ENCODE measurements at places on chromosomes 7 and 10.

DNA sequence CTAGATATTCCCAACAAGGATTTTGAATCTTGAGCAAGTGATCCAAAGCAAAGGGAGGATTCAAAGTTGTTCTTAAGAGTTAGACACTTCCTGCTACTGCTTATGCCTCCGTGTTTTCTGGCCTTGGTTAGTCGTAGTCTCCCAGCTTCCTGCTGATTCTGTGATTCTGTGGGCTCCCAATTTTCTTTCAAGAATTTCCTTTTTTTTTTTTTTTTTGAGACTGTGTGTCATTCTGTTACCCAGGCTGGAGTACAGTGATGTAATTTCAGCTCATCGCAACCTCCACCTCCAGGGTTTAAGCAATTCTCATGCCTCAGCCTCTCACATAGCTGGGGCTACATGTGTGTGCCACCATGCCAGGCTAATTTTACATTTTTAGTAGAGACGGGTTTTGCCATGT, 4.4 kb upstream of the ITGB8 start:
- no peaks in the 10 kb centered on the region for H3K27me3 ChIP-seq
- peaks cover 15% of the 10 kb centered on the region for H3K4me1 ChIP-seq
- no peak overlapping the region for H3K4me3 ChIP-seq
- DNase-seq = no peak

- H3K4me1 ChIP-seq = peaks cover 8% of the 10 kb centered on the region
- H3K36me3 ChIP-seq = no peaks in the 10 kb centered on the region
- no peak for DNase-seq
- no peaks in the 10 kb centered on the region for H3K27me3 ChIP-seq
Measured at GRCh38 chr10:110709964-110710587, 65.9 kb downstream of the RBM20 start.

DNA sequence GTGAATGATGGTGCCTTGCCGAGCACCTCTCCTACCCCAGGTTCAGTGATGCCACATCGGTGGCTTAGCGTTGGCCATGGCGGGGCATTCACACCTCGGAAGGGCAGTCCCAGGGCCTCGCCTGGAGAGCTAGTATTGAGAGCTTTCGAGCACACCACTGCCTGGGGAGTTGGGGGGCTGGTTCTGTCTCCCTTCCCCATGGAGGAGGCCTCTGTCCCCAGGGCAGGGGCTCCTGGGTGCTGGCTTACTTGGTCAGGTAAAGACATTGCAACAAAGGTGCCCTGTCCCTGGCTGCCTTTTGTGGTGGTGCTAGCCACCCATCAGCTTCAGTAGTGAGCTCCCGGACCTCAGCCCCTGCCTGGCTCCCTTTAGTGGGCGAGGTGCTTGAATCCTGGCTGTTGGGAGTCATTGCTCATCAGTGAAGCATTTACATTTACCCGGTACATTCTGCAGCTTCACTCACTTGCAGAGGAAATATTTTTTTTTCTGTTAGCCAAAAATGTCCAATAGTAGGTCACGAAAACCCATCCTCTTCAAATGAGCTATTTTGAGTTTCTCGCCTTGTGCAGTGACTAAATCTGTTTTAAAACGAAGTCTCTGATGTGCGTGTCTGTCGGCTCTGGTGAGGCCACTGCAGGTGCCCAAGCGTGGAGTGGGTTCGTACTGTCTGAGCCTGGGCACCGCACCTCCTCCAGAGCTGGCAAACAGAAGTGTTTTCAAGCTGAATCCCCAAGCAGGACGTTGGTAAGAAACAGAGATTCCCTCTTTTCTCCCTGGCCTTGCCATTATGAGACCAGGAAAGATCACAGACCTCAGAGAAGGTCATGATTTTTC, 95.5 kb downstream of the INPP5A start:
- no peaks in the 10 kb centered on the region for H3K36me3 ChIP-seq
- no peak overlapping the region for H3K4me3 ChIP-seq
- H3K27me3 ChIP-seq = no peaks in the 10 kb centered on the region
- peaks cover 7% of the 10 kb centered on the region for H3K4me1 ChIP-seq

GRCh38 chr7:137441451-137441850, 97.9 kb upstream of the PTN start:
- no peak for DNase-seq
- peaks cover 32% of the 10 kb centered on the region for H3K27me3 ChIP-seq
- H3K4me3 ChIP-seq = no peak overlapping the region

GRCh38 chr7:4143511-4144171, 538.5 kb upstream of the FOXK1 start:
- H3K36me3 ChIP-seq = no peaks in the 10 kb centered on the region
- no peak overlapping the region for H3K27ac ChIP-seq
- H3K27me3 ChIP-seq = no peaks in the 10 kb centered on the region
- no peak overlapping the region for H3K4me3 ChIP-seq

GRCh38 chr7:97015756-97016380, 8.8 kb downstream of the DLX5 start:
- H3K4me1 ChIP-seq = peaks cover 6% of the 10 kb centered on the region
- peaks cover 49% of the 10 kb centered on the region for H3K27me3 ChIP-seq
- peak; percentile 5 for DNase-seq
- H3K36me3 ChIP-seq = no peaks in the 10 kb centered on the region
- H3K4me3 ChIP-seq = peak overlapping the region; percentile 65

DNA sequence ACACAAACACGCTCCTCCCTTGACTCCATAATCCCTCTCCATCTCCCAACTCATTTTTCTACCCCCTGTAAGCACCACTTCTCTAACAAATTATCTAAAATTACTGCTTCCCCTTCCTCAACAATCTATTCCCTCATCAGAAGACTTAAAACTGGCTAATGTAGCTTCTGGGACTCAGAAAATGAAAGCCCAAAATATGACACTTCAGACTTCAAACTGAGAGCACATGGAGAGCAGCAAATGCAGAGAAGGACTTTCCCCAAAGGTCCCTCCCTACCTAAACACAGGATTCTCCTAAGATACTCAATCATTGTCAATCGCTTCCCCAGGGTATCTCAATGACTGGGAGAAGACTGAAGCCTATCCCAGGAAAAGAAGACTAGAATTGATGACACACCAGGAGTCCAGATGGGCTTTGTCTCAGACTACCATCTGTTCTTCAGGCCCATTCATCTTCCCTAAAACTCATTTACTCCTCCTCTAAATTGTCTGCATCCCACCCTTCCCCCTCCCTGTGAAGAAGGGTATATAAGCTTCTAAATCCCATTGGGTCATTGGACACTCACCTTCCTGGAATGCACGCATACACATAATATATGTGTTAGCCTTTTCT, 39.2 kb downstream of the ST8SIA6 start:
- H3K27ac ChIP-seq = no peak overlapping the region
- H3K27me3 ChIP-seq = no peaks in the 10 kb centered on the region

DNA sequence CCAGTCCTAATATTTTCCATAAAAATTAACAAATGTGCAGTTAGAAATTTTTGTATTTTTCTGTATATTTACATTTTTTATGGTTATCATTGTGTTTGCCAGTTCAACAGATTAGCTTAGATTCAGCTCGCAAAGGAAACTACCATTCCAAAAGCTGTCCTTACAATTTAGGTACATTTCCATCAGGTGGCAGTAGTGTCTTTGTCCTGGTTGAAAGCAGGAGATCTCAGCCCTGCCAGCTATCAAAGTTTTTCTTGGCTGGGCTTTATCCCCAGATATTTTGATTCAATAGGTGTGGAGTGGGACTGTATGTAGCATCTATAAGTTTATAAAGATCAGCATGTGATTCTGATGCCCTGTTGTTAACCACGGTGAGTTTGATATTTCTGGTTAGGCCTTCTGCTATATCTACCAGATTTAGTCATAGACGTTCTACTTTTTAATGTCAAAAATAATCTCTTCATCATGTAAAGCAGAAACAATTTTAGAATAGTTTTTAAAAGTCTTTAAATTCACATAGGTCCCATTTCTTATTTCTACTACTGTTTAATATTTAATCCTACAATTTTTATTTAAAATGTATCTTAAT, 15.5 kb upstream of the ICA1 start:
- no peaks in the 10 kb centered on the region for H3K27me3 ChIP-seq
- H3K36me3 ChIP-seq = no peaks in the 10 kb centered on the region
- H3K4me3 ChIP-seq = no peak overlapping the region
- H3K4me1 ChIP-seq = no peaks in the 10 kb centered on the region
- DNase-seq = peak; percentile 61

GRCh38 chr10:78218798-78219490, 185.3 kb downstream of the RPS24 start:
- no peaks in the 10 kb centered on the region for H3K36me3 ChIP-seq
- DNase-seq = no peak
- H3K4me3 ChIP-seq = no peak overlapping the region
- H3K27me3 ChIP-seq = peaks cover 80% of the 10 kb centered on the region
- H3K4me1 ChIP-seq = no peaks in the 10 kb centered on the region
- no peak overlapping the region for H3K27ac ChIP-seq

- H3K4me3 ChIP-seq = no peak overlapping the region
- H3K36me3 ChIP-seq = peaks cover 5% of the 10 kb centered on the region
- no peaks in the 10 kb centered on the region for H3K27me3 ChIP-seq
- peak overlapping the region; percentile 63 for H3K27ac ChIP-seq
- DNase-seq = peak; percentile 69
- H3K4me1 ChIP-seq = no peaks in the 10 kb centered on the region
Measured at GRCh38 chr7:48537561-48537960, 366.3 kb downstream of the ABCA13 start.

- H3K27me3 ChIP-seq = no peaks in the 10 kb centered on the region
- peak; percentile 66 for DNase-seq
- H3K27ac ChIP-seq = peak overlapping the region; percentile 53
- H3K4me1 ChIP-seq = peaks cover 25% of the 10 kb centered on the region
- H3K4me3 ChIP-seq = peak overlapping the region; percentile 4
- no peaks in the 10 kb centered on the region for H3K36me3 ChIP-seq
Measured at GRCh38 chr7:111113263-111114017, 22.5 kb downstream of the LRRN3 start.

GRCh38 chr7:148852272-148852671, 31.8 kb downstream of the EZH2 start:
- no peaks in the 10 kb centered on the region for H3K27me3 ChIP-seq
- DNase-seq = no peak
- H3K4me1 ChIP-seq = no peaks in the 10 kb centered on the region
- H3K4me3 ChIP-seq = no peak overlapping the region

DNA sequence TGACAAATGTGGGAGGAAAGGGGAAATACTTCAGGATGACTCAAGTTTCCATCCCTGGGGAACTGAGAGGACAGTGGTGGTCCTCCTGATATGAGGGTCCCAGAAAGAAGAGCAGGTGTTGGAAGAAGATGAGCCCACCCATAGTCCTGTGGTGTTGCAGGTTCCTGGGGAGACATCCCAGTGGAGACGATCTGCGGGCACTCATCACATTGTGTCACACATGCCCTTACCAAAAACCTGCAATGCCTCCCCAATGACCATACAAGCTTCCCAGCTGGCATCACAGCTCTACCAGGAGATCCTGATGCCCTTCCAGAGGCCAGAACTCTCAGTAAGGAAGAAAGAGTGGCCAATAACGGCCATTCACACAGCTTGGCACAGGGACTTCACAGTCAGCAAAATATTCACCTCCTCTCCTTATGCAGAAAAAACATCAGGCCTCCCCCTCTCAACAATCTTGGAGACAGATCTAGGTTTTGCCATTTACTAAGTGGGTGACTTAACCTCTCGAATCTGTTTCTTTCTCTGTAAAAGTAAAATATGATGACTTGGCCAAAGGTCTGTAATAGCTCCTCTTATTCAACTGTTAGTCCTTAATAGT, 9.0 kb downstream of the PUS7 start:
- no peaks in the 10 kb centered on the region for H3K27me3 ChIP-seq
- no peak overlapping the region for H3K4me3 ChIP-seq
- H3K4me1 ChIP-seq = peaks cover 9% of the 10 kb centered on the region
- H3K27ac ChIP-seq = no peak overlapping the region

- H3K4me1 ChIP-seq = no peaks in the 10 kb centered on the region
- no peak overlapping the region for H3K4me3 ChIP-seq
- no peak overlapping the region for H3K27ac ChIP-seq
- no peak for DNase-seq
Measured at GRCh38 chr10:117560942-117561341, 18.4 kb downstream of the EMX2 start.

GRCh38 chr10:123109466-123109865, 26.3 kb upstream of the HMX3 start:
- DNase-seq = peak; percentile 66
- H3K4me1 ChIP-seq = peaks cover 12% of the 10 kb centered on the region
- no peak overlapping the region for H3K4me3 ChIP-seq
- H3K27ac ChIP-seq = peak overlapping the region; percentile 45
- no peaks in the 10 kb centered on the region for H3K27me3 ChIP-seq

DNA sequence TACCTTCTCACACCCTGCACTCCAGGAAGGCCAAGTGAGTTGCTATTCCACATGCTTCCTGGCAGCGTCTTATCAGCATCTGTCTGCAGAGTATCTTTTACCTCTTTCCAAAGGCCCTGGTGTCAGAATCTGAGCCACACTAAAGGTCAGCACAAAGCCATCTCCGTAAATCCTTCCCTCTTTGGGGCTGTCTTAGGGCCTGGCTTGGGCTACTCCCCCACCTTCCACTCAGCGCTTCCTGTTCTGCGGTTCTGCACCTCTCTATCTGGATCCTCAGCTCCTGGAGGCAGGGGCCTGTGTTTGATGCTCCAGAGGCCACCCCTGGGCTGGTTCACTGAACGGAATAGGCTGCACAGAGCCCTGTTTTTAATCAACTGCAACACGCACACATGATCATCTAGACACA, 334.8 kb upstream of the GALNT17 start:
- no peak overlapping the region for H3K27ac ChIP-seq
- DNase-seq = no peak
- H3K4me3 ChIP-seq = no peak overlapping the region
- no peaks in the 10 kb centered on the region for H3K4me1 ChIP-seq
- H3K27me3 ChIP-seq = no peaks in the 10 kb centered on the region

GRCh38 chr7:2654059-2654458, 22.3 kb downstream of the TTYH3 start:
- H3K4me1 ChIP-seq = no peaks in the 10 kb centered on the region
- H3K4me3 ChIP-seq = no peak overlapping the region
- H3K36me3 ChIP-seq = no peaks in the 10 kb centered on the region

- H3K4me3 ChIP-seq = peak overlapping the region; percentile 69
- H3K27me3 ChIP-seq = no peaks in the 10 kb centered on the region
- peaks cover 26% of the 10 kb centered on the region for H3K4me1 ChIP-seq
- no peaks in the 10 kb centered on the region for H3K36me3 ChIP-seq
- no peak overlapping the region for H3K27ac ChIP-seq
Measured at GRCh38 chr7:76397409-76398183, 11.9 kb downstream of the SSC4D start.

GRCh38 chr7:96329241-96329640, 7.3 kb upstream of the SLC25A13 start:
- H3K36me3 ChIP-seq = no peaks in the 10 kb centered on the region
- DNase-seq = no peak
- H3K27me3 ChIP-seq = no peaks in the 10 kb centered on the region
- no peak overlapping the region for H3K4me3 ChIP-seq

GRCh38 chr7:148964483-148965267, 63.6 kb downstream of the PDIA4 start:
- H3K27ac ChIP-seq = no peak overlapping the region
- H3K4me3 ChIP-seq = peak overlapping the region; percentile 76
- no peaks in the 10 kb centered on the region for H3K36me3 ChIP-seq
- DNase-seq = no peak

GRCh38 chr10:11685787-11686218, 56.4 kb upstream of the ECHDC3 start:
- peak overlapping the region; percentile 63 for H3K4me3 ChIP-seq

DNA sequence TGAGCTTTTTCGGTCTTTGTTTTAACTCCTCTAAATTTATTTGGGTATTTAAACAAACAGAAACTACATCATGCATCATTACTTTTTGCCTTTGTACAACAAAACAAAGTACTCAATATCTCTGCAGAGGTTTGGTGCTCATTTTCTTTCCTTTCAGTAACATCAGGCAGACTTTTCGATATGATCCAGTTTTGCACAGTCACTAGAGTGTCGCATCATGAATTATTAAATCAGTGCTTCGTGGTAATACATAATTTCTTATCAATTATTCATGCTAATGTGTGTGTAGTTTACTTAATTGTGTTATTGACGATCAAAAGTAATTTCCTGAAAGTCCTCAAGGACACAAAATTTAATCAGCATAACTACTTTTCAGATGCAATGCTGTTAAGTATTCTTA, 31.8 kb downstream of the DRGX start:
- H3K4me1 ChIP-seq = 0 out of 2 replicates have a peak, but pooled peaks cover 6% of the 10 kb centered on the region
- H3K4me3 ChIP-seq = no peak overlapping the region
- no peaks in the 10 kb centered on the region for H3K36me3 ChIP-seq
- H3K27me3 ChIP-seq = peaks cover 51% of the 10 kb centered on the region
- no peak overlapping the region for H3K27ac ChIP-seq
